ENCODE measurements at places on chromosomes 7 and 10. TPM values are rescaled to one million over a fixed set of nuclear protein-coding genes. Genes with fewer than 3 reads are reported as not detected.
A peak's percentile ranks its signal among the peaks of the same experiment; 100 is the strongest.

DNA sequence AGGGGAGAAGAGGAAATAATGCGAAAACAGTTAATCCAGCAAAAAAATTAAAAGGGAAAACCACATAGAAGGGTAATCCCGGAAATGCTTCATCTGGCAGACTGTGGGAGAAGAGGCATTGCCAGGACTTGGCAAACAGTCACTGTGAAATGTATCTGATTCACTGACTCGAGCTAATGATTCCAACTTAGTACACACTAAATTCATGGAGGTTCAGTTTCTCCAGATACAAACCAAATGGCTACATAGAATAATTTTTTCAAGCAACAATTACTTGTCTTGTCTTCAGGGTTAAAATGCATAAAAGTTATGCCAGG, 36.4 kb downstream of the GDI2 start:
- no peak for DNase-seq

- DNase-seq = peak; percentile 32
Observed at GRCh38 chr7:141158561-141158960, 84.7 kb downstream of the TMEM178B start.

DNA sequence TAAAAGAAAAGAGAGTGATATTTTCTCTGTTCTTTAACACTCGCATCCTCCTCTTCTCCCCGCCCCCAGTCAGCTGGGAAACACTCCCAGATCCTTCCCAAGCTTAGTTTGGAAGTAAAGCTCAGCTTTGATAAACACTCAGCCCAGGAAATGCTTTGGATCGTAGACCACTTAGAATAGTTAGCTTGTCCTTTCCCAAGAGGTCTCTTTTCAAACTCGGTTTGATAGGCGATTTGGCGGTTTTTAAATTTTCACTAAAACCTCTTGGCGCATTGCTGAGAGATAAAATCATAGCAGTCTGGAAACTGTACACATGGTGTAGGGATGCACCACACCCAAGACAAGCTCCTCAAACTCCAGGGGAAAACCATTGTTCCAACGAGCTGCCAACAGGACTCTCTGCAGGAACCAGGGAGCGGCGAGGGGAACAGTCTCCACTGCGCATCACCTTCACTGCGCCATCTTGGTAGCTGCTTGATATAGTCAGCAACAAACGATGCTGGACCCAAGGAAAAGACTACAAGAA, 22.3 kb downstream of the SMURF1 start:
- DNase-seq = no peak

The GPR37 gene
- total RNA-seq = 0.30 TPM

GRCh38 chr10:110804376-110804775, 67.4 kb upstream of the PDCD4 start:
- DNase-seq = no peak

- no peak for DNase-seq
Observed at GRCh38 chr10:91976317-91977051, 52.9 kb downstream of the BTAF1 start.

The SNCG gene
- total RNA-seq = 38.1 TPM

DNA sequence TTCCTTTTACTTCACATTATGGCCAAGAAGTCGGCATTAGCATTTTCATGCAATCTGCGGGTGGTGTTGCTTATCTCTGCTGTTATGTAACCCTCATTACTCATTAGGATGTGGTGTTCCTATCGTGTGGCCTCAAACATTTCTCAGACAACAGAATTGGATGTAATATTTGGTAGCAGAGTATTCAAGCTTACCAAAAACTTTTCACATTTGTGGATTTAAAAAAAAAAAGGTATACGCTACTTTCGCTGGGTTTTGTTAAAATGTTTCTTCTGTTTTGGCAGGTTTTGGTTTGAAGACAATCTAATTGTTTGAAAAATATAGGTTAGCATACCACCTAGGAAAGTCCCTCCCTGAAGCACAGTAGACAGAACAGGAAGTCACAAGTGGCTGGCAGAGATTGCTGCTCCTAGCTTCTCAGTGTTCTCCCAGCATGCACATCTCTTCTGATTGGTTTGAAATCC, 128.8 kb downstream of the GATA3 start:
- no peak for DNase-seq
